ENCODE measurements at places on chromosomes 7 and 10.
A peak's percentile ranks its signal among the peaks of the same experiment; 100 is the strongest.

DNA sequence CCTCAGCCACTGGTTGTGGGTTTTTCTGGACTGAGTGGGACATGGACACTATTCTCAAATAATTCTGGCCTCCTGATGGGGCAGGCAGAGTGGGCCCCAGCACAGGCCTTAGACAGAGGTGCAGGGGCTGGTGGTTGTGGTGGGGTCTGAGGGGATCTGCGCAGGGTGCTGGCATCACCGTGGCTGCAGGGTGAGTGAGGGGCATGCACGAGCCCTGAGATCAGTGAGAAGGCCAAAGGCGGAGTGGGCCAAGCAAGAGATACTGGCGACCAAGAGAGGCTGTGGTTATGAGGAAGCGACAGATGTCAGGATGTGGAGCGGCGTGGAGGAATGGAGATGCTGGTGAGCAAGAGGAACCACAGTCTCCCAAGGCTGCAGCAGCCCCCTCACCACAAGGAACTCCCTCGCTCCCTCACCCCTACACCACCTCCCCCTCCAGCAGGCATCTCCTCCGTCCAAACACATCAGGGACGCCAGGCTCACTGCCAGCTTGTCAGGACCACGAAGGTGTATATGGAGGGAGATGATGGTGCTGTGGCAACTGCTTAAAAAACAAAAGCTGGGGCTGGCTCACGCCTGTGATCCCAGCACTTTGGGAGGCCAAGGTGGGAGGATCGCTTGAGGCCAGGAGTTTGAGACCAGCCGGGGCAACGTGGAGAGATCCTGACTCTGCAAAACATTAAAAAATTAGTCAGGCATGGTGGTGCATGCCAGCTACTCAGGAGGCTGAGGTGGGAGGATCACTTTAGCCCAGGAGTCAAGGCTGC, 9.6 kb downstream of the PRF1 start:
- no peak for DNase-seq

DNA sequence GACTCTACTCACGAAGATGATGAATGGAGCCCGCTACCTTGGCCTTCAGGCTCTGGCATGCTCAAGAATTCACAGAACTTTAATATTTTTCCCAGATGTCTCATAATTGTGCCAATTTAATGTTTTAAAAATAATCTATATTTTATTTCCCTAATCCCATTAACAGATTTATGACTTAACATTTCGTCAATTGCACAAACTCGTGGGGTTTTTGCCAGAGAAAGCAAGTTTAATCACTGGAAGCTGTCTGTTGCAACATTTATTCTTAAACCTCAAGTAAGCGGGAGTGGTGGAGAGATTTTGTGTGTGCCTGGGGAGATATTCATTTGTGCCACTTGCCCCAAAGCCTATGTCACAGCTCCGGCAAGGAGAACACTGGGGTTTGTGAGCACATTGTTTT, 117.9 kb downstream of the TEX36 start:
- peak; percentile 29 for DNase-seq

DNA sequence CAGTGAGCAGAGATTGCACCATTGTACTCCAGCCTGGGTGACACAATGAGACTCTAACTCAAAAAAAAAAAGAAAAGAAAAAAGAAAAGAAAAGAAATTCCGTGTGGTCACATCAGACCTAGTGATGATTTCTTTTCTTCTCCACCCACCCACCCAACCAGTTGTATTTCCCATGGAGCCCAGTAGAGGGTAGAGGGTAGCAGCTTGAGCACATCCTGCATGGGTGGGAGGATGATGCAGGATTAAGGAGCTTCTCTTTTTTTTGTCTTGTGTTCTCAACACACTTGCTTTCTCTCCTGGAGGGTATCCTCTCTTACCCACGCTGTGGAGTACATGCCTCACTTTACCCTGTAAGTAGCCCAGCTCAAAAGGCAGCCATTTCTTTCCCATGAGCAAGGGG, 118.6 kb upstream of the CARD11 start:
- no peak for DNase-seq

GRCh38 chr10:62804356-62805230, at the start of gene ADO:
ADO (plus strand) TSS chr10:62804720; CDS start chr10:62805060, 340 bp downstream.
- DNase-seq: peak; percentile 81

GRCh38 chr10:126185676-126186447, 202.4 kb downstream of the ADAM12 start:
- no peak for DNase-seq

GRCh38 chr7:94698275-94698674, 42.3 kb upstream of the SGCE start:
- DNase-seq: peak; percentile 80

DNA sequence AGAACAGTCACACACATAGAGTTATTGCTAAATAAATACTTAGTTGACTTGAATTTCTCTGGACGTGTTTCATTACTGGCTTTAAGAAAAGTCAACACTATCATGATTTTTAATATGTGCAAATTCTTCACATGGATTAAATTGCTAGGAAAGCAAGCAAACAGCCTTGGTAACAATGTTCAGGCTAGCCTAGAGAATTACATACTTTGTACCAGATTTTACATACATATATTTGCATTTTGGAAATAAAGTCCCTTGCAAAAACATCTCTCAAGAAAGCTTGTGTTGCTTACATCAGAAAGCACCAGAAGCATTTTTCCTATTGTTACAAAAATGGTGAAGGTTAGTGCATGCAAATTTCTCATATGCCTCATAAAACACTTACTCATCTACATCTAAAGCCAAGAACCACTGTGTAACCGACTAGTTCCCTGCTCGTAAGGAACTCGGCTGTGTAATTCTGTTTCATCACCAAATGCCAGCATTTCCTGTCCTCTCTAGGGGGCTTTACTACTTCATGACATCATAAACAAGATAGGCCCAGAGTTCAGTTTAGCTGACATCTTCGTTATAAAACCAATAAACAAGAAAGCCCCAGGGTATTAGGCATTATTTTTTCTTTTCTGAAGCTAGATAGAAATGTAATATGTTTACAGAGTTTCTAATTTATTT, 87.8 kb downstream of the CFAP58 start:
- peak; percentile 92 for DNase-seq

DNA sequence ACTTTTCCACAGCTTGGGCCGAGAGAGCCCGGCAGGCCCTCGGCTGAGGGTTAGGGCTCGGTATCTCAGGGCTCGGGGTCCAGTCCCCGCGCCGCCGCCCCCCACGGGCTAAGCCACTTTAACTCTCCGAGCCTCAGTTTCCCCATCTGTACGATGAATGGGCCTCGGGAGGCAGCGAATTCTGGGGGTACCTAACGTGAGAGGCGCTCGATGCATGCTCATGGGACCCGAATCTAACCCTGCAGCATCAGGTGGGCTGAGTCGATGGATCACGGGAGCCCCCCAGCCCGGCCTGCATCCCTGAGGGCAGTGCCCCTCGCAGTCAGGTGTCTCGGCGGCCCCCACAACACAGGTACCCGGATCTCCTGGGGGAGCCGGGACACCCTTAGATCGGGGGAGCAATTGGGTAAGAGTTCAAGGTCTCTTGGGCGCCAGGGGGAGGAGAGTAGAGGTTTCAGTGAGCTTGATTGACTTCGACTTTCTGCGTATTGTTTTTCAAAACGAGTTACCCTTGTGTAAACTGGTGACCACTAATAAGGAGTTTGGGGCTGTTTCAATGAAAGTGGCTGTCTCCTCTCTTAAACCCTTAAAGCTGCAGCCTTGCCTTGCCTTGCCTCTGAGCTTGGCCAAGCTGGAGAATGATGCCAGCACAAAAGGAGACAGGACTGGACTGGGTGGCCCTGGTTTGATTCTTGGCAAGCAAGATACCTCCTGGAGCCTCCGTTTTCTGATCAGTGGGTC, 631 bp downstream of the POR start:
- peak; percentile 29 for DNase-seq

- DNase-seq: no peak
Observed at GRCh38 chr10:98408799-98409198, 6.2 kb downstream of the PYROXD2 start.

DNA sequence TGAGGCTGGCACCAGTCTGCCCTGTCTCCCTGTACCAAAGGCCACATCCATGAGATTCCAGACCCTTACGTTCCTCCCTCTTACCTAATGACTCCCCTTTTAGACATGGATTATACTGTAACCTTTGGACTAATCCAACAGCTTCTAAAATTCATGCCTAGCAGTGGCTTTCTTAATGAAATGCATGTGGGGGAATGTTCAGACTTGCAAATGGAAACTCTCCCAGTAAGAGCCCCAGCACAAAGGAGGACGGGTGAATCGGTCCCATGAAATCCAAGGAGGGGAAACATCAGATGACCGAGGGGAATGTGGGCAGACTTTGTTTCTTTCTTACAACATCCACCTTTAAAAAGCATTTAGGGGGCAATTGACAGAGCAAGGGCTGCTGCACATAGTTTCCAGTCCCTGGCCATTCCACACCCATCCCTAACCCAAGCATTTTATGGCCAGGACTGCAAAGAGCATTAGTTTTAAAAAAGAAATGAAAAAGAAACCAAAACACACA, 71.5 kb downstream of the COL13A1 start:
- DNase-seq: peak; percentile 44

- no peak for DNase-seq
Observed at GRCh38 chr10:31018962-31019361, 12.7 kb downstream of the ZNF438 start.

GRCh38 chr10:119251315-119251708, 43.9 kb downstream of the GRK5 start:
- DNase-seq: peak; percentile 78

DNA sequence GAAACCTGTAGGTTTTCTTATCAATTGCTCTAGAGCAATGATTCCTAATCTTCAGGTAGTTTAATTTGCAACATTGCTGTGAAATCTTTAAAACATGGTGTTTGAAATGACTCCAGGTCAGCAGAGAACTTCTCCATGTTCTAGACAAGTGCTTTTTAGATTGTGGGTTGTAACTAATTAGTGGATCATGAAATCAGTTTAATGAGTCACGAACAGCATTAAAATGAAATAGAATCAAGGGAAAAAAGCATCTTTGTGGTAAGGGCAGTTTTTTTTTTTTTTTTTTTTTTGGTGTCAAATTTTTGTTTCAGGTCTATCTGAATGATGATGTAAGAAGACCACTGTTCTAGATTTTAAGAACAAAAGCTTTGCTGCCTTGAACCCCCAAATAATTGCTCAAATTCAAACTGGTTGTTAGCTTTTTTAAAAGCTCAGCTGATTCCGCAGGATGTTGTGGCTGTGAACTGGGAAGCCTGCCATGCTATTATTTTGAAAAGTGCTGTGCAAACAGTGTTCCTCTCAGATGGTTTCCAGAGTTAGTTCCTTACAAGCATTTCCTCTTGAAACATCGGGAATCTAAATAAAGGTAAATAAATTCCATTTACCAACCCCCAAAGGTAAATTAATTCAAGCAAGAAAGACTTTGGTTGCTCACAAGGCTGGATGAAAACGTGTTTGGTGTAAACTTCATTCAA, 13.1 kb upstream of the PDK4 start:
- peak; percentile 72 for DNase-seq

GRCh38 chr7:121099572-121099971, 111.1 kb downstream of the CPED1 start:
- no peak for DNase-seq

GRCh38 chr10:83142074-83142563, 997.2 kb upstream of the GHITM start:
- DNase-seq: peak; percentile 1

DNA sequence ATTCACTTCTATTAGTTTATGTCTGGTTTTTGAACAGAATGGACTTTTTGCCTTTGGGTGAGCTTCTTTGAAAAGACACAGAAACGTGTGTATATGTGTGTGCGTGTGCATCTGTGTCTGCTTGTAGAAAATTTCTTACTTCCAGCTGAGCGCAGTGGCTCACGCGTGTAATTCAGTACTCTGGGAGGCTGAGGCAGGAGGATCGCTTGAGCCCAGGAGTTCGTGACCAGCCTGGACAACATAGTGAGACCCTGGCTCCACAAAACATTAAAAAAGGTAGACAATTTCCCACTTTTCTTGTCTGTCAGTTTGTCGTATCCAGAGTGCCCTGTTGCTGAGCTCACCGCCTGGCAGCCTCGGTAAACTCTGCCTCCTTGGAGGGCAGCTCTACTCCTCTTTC, 25.4 kb downstream of the PPP2R2D start:
- DNase-seq: no peak

DNA sequence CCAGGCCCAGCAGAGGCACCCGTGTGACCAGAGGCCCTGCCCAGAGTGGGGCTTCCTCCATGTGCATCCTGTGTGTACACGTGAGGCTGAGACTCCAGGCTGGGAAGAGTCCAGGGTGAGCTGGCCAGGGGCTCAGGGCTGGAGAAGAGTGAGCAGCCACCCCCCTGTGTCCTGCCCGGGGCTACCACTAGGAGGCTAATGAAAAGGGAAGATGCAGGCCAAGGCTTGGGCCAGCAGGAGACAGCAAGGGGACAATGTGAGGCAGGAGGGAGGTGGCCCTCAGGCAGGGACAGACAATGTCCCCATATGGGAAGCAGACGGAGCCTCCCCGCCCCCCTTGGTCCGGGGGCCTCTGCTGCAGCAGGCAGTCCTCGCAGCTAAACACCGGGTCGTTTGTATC, 102.0 kb downstream of the HIF1AN start:
- DNase-seq: no peak

GRCh38 chr10:30284865-30285594, 64.0 kb downstream of the MTPAP start:
- DNase-seq: peak; percentile 6

GRCh38 chr10:100999742-101000126, at the start of gene LZTS2:
LZTS2 (plus strand) TSS chr10:100999808; CDS start chr10:101002539, 2,731 bp downstream.
- DNase-seq: no peak

GRCh38 chr10:59303018-59303417, 59.3 kb downstream of the FAM13C start:
- DNase-seq: no peak

- DNase-seq: no peak
Observed at GRCh38 chr7:35430547-35431153, 176.8 kb upstream of the TBX20 start.

DNA sequence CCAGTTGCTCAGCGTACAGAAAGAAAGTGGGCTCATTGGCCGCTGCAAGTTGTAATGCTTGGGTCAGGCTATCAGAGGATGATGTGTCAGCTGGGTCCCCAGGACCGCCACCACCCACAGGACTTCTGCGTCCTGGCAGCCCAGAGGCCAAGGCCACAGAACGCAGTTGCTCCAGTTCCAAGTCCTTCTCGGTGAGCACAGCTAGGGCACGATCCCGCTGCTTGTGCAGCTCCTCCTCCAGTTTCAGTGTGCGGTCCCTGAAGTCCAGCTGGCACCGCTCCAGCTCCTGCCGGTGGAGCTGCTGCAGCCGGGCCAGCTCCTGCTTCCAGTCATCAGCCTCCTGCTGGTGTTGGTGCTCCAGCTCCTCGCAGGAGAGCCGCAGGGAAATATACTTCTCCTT, 3.0 kb downstream of the GCC1 start:
- DNase-seq: no peak

DNA sequence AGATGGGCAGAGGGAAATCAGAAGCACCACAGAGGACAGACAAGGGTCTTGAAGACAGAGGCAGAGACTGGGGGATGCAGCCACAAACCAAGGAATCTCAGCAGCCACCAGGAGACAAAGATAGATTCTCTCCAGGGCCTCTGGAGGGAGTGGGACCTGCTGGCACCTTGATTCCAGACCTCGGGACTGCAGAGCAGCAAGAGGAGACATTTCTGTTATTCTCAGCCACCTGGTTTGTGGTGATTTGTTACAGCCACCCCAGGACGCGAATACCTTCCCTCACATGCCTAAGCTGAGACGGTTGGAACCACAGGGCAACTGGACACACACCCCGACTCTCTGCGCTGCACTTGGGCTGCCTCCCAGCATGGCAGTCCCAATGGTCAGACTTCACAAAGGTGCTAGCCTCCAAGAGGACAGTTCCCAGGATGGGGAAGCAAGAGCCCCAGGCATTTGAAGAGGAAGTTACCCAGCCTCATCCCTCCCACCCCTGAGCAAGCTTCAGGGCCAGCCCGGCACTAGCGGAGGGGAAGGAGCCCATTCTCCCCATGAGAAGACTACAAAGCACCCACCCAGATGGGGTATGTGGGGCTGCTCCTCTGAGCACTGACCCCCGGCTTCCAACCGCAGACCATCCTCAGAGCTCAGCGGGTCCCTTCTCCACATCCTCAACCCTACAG, 104.6 kb upstream of the INSIG1 start:
- no peak for DNase-seq
